Coronary artery (tissue), 2 donors: ENCODE measurements at places on chromosomes 12 and 14.

DNA sequence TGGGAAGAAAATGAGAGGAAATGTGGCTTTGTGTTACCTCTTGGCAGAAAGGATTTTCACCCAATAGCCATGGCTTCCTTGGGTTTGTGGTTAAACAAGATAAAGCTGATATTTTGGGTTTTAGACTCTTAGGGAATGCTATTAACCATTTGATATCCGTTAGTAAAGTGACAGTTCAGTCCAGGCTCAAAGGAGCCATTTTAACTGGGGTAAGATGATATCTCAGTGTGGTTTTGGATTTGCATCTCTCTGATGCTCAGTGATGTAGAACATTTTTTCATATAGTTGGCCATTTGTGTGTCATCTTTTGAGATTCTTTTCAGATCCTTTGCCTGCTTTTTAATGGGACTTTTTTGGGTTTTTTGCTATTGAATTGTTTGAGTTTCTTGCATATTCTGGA lies 30.1 kb downstream of the IFT43 start:
- DNase-seq, result no peak

DNA sequence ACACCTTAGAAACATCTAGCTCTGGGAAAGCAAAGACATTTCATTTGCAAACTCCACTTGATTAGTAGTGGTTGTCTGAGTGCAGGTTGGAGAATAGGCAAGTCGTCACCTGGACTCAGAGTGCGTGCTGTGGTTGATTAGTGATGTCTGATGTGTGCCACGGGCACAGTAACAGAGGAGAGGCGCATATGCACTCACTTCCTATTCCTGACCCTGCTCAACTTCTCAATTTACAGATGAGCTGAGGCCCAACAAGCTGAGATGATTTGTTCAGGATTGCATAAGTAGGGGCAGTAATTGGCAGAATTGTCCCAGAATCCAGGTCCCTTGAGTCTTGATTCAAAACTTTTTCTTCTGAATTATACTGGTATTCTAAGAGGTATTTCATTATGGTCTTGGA lies 44.9 kb downstream of the ADCK1 start:
- DNase-seq, result no peak

- DNase-seq, result no peak
Measured at GRCh38 chr12:92879698-92880322, 49.3 kb downstream of the EEA1 start.

DNA sequence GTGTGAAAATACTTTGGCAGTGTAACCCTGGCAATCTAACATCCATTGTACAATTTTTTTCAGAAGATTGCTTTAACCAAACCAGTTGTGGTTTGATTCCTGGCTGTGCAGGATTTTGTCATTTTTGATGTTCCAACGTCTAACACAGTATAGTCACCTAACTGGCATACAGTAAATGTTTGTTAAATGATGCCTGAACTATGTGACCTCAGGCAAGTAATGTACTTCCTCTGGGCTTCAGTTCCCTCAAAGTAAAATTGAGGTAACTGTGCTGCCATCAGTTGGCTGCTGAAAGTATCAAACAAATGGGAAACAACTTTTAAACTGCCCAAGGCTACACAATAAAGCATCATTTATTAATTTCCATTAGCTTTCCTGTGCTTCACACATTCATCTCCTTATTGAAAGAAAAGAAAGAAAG lies 4.3 kb downstream of the TM7SF3 start:
- DNase-seq, result no peak

- no peak for DNase-seq
Measured at GRCh38 chr12:6276956-6277620, 33.4 kb upstream of the PLEKHG6 start.
